DND-41 (cell line): ENCODE measurements at places on chromosomes 5 and 9.

DNA sequence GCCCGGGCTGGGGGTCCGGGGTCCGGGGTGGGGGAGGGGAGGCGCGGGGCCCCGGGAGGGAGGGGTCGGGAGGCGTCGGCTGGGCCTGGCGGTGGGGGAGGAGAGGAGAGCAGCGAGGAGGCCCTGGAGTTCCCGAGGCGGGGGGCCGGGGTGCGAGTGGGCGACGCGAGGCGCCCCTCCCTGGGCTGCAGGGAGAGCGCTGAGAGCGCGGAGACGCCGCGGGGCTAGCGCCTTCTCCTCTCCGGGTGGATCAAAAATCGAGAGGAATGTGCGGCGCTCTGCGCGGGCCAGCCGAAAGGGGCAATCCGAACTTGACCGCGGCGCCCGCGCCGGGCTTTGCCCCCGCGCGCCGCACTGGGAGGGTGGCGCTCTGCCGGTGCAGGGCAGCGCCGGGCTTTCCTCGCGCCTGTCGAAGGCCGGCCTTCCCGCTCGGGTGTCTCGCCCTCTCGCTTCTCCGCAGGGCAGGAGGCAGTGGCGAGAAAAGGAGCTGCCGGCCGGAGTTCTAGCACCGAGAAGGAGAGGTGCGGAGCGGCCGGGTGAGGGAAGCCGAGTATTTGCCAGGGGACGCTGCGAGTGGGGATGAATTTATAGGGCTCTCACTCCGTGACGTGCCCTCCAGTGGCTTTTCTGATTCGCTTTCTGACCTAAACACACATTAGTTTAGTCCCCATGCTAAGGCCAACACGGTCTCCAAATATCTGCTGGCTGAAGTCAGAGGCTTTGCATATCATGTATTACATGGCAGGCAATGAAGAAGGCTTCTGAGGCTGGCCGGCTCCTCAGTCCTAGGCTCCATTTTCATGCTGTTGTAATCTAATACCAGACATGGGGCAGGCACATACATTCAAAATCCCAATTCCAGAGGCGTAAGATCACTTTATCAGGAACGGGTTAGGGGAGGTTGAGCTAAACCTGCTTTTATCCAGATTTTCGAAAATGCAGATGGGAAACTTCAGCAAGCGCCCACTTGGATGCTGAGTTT, 503 bp upstream of the GDNF start:
- no peak for DNase-seq

GRCh38 chr5:129617206-129617605, 130.7 kb upstream of the MINAR2 start:
- DNase-seq = no peak

DNA sequence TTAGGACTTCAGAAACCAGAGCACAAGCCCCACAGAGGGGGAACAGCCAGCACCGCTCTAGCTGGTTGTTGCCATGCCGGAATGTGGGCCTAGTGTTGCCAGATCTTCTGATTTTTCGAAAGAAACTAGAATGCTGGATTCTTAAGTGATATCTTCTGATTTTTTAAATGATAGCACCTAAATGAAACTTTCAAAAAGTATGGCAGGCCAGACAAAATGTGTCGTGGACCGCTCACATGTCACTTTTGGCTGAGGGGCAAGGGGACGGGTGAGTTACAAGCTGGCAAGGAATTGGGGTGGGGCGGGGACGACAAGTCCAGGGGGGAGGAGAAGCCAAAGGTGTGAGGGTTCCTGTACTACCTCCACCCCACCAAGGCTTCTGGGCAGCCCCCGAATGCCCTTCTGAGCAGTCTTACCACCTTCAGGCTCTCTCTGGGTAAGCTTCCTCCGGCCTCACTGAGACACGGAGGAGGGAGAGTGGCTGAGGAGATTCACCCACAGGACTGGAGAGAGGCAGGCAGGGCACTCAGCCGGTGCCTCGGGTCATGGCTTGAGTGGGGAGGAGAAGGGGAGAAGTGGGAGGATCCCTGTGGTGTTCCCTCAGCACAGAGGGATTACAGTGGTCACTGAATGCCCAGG, 10.3 kb downstream of the B4GALT7 start:
- DNase-seq = no peak

DNA sequence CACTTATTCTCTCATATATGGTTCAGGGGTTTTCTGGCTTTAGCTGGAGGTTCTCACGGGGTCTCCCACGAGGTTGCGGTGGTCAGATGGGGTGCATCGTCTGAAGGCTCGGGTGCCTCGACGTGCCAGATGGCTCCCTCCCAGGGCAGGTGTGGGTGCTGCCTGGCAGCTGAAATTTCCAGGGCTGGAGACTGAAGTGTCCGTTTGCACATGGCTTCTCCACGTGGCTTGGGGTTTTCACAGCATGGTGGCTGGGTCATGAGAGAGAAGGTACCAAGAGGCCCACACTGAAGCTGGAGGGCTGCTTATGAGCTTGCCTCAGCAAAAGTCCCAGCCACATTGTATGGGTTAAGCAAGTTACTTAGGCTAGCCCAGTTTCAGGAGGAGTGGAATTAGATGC, 218.6 kb downstream of the AGTPBP1 start:
- DNase-seq = no peak

GRCh38 chr9:28653216-28653615, 1079.9 kb upstream of the C9orf72 start:
- DNase-seq = no peak

GRCh38 chr5:6719896-6720560, 6.8 kb downstream of the TENT4A start:
- DNase-seq = no peak

DNA sequence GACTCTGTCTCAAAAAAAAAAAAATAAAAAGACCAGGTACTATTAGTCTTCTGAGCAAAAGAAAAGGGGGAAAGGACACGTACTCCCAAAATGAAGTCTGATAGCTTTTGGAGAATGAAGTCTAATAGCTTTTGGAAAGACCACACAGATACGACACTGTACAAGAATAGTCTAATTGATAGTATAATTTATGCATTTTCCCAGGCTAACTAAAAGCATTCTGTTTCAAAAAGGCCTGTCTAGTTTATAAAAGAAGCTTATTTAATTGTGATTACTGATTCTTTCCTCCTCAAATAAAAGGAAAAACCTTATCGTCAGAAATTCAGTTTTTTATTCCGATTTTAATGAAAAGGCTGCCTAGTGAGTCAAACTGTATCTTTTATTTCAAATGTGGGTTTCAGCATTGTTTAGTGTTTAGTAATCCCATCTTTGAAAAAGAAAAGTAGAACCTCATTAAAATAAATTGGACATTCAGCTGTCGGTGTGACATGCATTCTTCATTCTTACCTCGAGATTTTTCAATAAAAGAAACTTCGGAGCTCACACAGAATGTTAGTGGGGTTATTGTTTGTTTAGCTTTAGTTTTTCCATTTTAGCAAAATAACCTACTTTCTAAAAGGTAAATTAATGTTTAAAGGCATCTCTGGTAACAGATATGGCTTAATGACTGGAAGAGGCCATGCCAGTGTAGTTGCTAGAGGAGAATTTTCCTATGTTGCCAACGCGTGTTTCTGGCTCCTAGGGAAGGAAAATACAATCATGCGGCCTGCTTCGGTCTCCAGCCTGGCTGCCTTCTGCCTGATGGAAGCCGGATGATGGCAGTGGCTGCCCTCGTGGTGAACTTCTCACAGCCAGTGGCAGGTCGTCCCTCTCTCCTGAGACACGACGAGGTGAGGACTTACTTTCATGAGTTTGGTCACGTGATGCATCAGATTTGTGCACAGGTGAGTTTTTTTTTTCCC, 70.0 kb downstream of the NLN start:
- DNase-seq = no peak

DNA sequence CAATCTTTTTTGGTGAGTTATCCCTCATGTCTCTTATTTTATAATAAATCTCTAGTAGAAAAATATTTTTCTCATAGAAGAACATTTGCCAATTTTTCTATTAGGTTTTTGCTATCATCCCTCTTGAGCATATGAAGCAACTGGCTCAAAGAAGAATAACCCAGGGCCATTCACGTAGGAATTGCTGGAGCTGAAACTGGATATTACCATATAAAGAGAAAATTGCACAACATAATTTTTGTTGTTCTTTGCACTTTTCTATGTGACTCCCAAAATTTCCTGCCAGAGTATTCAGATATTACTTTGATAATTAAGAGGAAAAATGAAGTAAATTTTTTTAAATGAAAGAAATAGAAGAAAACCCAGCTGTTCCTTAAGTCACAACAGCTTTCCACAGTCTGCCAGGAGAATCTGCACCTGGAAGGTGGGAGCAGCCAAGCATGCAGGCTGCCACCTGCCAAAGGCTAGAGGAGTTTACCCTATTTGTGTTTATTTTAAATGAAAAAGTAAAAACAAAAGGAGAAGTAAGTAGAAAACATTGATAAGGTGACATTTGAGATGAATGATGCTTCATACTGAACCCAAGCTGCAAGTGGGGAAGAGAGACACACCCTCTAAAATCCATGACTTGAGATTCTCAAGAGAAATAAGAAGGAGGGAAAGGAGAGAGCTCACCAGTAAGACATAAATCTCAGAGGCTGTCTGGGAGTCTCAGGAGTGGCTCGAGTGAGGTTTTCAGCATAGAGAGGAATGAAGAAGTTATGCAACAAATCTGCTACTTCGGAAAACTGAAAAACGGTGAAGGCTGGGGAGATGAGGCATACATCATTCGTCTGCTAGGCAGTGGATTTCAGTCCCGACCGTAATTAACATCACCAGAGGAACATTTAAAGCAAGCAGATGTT, 31.5 kb upstream of the FREM1 start:
- no peak for DNase-seq

GRCh38 chr9:124774129-124774978, 2.6 kb upstream of the OLFML2A start:
- DNase-seq = peak; percentile 80

DNA sequence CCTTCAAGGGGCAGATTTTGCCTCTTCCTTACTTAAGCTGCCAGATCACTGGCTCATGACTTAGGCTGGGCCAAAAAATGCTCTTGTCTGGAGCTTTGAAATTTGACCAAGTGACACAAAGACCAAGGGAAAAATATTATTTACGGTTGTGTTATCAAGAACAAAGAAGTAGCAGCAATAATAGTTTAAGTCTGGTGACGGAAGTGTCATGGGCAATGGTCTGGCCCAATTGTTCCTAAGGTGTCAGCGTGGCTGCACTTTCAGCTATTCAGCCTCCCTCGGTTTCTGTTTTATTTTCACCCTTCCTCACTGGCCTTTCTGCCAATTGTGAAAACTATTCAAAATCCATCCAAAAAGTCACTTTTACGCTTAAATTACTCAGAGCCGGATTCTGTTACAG, 185.3 kb downstream of the CDH18 start:
- DNase-seq = no peak

GRCh38 chr9:18061856-18062255, 412.1 kb upstream of the ADAMTSL1 start:
- no peak for DNase-seq

DNA sequence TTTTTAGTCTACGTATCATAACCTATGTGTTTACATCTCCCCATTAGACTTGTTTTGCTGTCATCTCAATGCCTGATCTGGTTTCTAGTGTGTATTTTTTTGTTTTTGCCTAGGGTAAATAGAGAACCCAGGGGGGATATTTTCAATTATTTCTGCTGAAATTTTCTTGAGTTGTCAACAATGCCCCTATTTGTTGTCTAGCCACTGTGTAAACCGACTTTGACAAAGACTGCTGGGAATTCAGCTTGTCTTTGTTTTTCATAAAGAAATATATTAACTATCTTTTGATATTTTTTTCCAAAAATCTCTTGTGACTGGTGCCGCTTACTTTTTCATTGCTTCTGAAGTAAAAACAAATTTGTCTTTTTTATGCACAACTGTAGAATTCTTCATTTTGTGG, 28.1 kb downstream of the MACIR start:
- DNase-seq = no peak

DNA sequence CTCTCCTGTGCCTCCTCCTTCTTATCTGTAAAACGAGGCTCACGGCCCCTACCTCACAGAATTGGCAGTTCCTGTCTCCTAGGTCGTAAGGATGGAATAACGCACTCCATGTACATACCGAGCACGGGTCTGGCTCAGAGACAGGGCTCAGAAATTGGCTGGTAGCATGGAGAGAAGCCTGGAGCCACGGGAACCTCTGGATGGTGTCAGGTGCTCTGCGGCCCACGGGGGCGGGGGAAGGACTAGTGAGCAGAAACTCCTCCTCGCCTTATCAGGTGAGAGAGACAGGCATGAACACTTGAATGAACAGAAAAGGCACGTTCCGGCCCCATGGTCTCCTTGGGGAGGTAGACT, 15.4 kb upstream of the C5orf47 start:
- no peak for DNase-seq

GRCh38 chr5:93209476-93209875, 371.5 kb downstream of the NR2F1-AS1 start:
- DNase-seq = no peak

DNA sequence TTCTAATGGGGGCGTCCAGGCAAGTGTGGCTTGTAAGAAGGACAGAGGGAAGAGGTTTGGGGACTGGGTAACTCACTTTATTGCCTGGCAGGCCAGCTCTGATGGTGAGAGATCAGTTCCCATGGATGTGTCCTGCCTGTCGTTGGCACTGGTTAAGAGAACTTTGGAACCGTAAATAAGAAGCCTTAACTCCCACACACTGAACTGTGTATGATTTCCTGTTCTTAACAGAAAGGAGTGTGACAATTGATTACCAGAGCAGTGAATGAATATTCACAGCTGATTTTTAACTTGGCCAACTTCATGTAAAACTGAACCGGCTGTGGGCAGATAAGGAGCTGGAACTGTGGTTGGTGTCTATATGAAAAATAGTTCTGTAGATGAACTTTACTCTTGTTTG, 63.2 kb downstream of the MEGF10 start:
- DNase-seq = no peak

- DNase-seq = no peak
These were observed 97.1 kb downstream of the PJA2 start for GRCh38 chr5:109312695-109313094.

GRCh38 chr5:172911628-172911880, 47.7 kb upstream of the RPL26L1 start:
- DNase-seq = no peak

GRCh38 chr5:116824751-116825438, 250.3 kb upstream of the SEMA6A start:
- DNase-seq = no peak

DNA sequence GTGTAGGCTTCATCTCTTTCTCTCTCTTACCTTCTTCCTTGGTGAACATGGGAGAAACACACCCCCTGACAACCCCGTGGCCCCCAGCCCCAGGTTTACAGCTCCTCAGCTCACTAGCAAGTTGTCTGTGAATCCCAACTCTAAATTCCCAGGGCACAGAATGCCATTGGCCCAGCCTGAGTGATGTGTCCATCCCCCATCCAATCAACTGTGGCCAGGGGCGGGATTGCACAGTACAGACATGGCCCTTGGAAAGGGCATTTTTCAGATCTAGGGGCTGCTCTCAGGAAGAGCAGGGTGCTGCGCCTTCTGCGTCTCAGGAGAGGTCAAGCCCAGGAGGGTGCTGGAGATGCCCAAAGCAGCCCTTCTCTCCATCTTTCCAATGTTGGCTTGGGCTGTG, 48.2 kb upstream of the ASS1 start:
- DNase-seq = no peak

- no peak for DNase-seq
These were observed 2.8 kb upstream of the AMBP start for GRCh38 chr9:114080773-114081440.

GRCh38 chr5:171841984-171842776, 56.6 kb downstream of the SMIM23 start:
- DNase-seq = no peak
